ENCODE measurements at places on chromosomes 5 and 9.

DNA sequence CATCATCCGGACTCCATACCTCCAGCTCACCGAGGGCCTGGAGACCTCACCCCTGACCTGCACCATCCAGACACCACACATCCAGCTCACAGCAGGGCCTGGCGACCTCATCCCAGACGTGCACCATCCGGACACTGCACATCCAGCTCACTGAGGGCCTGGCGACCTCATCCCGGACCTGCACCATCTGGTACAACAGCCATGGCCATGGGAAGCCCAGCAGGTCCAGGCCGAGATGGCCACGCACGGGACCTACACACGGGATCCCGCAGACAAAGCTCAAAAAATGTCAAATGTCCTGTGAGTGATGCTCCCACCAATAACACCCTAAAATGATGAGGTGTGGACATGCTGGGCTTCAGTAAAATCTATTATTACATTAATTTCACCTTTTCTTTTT is 9.7 kb downstream of the TERT start:
- no peak for DNase-seq

GRCh38 chr5:126965487-126965886 is 64.9 kb downstream of the MARCHF3 start:
- no peak for DNase-seq

- no peak for DNase-seq
Observed at GRCh38 chr9:7974335-7974960, 174.9 kb upstream of the DMAC1 start.

DNA sequence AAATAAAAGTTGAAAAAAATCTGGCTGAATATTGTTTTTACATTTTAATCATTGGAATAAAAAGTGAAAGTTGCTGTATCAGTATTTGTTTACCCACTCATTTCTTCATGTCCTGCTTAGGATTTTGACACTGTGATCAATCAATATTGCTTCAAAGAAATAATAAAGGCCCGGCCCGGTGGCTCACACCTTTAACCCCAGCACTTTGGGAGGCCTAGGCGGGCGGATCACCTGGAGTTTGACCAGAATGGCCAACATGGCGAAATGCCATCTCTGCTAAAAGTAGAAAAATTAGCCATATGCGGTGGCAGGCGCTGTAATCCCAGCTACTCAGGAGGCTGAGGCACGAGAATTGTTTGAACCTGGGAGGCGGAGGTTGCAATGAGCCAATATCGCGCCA is 93.7 kb upstream of the CTNND2 start:
- no peak for DNase-seq

GRCh38 chr9:88531920-88532698 is 2.9 kb upstream of the NXNL2 start:
- no peak for DNase-seq

GRCh38 chr9:1120500-1121165 is 70.5 kb downstream of the DMRT2 start:
- no peak for DNase-seq

GRCh38 chr5:178504340-178504960 is 85.7 kb downstream of the COL23A1 start:
- DNase-seq, result no peak

DNA sequence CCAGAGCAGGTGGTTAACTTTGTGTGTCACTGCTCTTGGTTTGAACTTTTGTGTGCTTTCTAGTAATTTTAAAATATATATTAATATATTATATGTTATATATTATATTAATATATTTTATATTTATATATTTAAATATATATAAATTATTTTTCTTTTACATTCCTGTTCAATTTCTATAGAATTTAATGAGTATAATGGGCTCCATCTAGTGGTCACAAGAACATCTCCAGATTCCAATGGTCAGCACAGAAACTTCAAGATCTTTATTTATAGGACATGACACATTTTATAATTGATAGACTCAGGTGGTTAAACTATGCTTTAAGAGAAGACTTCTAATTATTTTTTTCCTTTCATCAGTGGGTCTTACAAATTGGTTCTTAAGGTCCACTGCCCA is 39.1 kb downstream of the COL23A1 start:
- DNase-seq, result no peak

GRCh38 chr9:127273326-127273725 is 8.8 kb downstream of the GARNL3 start:
- no peak for DNase-seq

DNA sequence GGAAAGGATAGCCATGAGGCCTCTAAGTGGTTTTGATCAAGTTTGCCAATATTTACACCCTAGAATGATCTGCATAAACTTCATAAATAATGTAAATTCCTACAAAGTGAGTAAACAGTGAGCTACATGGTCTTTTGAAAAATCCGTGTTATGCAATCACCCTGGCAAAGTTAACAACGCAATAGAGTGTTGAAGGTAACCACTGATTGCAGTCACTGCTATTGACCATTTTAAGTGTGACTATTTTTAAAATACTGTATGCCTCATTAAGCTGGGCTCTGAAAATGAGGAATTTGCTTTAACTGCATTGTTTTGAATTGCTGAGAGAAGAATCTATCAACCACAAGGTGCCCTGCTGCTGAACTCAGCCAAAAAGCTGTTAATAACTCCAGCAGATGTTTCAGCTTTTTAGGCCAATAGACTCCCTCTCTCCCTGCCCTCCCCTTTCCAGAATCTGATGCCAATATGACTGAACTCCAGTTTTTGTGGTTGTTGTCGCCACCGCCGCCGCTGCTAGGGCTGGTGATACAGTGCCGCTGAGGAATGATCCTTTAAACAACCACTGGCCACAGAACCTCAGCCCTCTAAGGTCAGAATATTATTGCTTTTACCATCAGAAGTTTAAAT is 35.3 kb upstream of the SMARCA2 start:
- no peak for DNase-seq

GRCh38 chr5:143008809-143009521 is 238.8 kb downstream of the ARHGAP26 start:
- DNase-seq, result peak; percentile 47

- DNase-seq, result no peak
Observed at GRCh38 chr5:113510836-113511451, 2.5 kb upstream of the YTHDC2 start.

- no peak for DNase-seq
Observed at GRCh38 chr9:73412874-73413273, 261.2 kb downstream of the ANXA1 start.

DNA sequence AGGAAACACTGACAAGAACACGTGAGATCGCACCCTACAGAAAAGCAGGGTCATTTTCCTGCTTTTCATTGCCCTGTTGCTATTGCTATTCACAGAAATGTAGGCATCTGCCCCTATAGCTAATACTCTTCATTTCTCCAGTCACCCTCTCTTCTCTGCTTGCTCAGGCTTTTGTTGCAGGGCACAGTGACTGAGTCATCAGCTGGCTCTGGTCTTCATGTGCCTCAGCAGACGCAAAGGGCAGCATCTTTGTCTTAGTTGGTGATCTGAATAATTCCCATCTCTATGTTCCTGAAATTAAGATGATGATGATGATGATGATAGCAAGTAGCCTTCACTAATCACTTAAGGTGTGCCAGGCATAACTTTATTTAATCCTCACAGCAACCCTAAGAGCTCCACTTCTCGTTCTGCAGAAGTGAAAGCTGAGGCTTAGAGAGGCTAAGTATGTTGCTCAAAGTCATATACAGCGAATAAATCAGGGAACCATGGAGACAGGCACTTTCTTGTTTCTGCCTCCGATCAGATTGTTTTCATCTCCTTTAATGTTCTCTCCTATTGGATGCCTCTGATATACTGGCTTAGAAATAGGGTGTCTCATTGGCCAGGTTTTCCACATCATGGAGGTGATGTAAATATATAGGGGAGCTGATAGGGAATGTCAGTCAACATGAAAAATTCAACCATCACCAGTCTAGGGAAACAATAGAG is 133.0 kb upstream of the STK32A start:
- DNase-seq, result no peak

- no peak for DNase-seq
Observed at GRCh38 chr9:35915681-35916294, 6.5 kb downstream of the SPAAR start.

GRCh38 chr9:131361202-131361833 is 32.6 kb upstream of the PRRC2B start:
- peak; percentile 18 for DNase-seq

GRCh38 chr5:104184264-104184663 is 621.7 kb upstream of the NUDT12 start:
- no peak for DNase-seq

DNA sequence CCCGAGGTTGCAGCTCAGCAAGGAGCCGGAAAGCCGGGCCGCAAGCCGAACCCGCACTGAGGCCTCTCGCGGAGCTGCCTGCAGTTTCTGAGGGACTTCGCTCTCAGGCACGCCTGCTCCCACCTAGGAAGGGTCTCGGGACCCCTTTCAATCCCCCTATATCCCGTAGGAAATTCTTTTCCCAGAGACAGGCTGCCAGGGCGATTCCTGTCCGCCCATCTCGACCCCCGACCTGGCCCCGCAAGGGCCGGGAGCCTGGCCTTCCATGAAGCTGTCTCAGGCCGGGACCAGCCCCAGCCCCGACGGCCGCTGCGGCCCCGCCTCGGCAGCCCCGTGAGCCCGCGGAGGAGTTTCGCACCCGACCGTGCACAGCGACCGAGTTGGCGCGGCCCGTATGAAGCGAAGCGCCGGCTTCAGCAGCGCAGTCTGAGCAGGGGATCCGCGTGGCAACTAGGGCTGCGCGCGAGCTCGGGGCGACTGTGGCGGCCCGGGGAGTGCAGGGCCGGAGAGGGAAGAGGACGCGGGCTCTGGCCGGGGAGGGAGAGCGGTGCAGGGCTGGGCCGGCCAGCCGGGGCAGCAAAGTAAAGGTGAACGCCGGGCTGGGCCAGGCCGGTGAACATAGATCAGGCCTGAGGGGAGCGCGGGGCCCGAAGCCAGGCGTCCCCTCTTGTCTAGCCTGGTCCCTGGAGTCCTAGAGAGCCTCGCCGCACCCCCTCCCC is 977 bp upstream of the PRDM12 start:
- DNase-seq, result no peak

- DNase-seq, result no peak
Observed at GRCh38 chr9:124066783-124067577, 55.4 kb downstream of the LHX2 start.

- DNase-seq, result peak; percentile 26
Observed at GRCh38 chr5:150789943-150790611, 11.5 kb downstream of the SMIM3 start.

DNA sequence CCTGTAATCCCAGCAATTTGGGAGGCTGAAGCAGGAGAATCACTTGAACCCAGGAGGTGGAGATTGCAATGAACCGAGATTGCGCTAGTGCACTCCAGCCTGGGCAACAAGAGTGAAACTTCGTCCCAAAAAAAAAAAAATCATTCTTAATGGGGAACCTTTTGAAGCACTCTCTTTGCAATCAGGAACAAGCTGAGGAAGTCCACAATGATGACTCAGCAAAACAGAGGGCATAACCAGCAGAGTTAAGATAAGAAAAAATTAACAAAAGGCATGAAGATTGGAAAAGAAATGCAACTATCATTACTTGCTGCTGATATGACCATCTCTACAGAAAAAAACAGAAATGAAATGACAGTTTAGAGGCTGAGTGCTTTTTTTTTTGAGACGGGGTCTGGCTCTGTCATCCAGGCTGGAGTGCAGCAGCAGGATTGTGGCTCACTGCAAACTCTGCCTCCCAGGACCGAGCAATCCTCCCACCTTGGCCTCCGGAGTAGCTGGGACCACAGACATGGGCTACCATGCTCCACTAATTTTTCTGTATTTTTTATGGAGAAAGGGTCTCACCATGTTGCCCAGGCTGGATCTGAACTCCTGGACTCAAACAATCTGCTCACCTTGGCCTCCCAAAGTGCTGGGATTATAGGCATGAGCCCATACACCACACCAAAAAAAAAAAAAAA is 88.0 kb downstream of the FNBP1 start:
- DNase-seq, result no peak

GRCh38 chr5:115459855-115460341 is 84.7 kb downstream of the FEM1C start:
- DNase-seq, result no peak

DNA sequence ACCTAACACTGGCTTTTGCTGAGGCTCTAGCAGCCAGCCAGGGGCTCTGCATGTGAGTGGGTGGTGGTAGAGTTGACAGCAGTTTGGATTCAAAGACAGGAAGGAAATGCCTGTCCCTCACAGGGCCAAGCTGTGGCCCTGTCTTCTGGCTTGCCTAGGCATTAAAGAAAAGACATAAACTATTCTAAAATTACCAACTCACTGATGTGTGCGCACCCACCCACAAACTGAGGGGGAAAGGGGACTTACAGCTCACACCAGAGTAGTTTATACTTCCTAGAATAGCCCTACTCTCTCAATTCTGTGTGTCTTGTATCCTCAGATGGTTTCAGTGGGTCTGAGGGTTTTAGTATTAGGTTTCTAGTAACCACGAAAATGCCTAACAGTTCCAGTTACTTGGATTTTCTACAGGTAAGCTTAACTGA is 18.3 kb upstream of the IL13 start:
- DNase-seq, result no peak

- DNase-seq, result no peak
Observed at GRCh38 chr9:97363661-97364299, 48.1 kb upstream of the TDRD7 start.

DNA sequence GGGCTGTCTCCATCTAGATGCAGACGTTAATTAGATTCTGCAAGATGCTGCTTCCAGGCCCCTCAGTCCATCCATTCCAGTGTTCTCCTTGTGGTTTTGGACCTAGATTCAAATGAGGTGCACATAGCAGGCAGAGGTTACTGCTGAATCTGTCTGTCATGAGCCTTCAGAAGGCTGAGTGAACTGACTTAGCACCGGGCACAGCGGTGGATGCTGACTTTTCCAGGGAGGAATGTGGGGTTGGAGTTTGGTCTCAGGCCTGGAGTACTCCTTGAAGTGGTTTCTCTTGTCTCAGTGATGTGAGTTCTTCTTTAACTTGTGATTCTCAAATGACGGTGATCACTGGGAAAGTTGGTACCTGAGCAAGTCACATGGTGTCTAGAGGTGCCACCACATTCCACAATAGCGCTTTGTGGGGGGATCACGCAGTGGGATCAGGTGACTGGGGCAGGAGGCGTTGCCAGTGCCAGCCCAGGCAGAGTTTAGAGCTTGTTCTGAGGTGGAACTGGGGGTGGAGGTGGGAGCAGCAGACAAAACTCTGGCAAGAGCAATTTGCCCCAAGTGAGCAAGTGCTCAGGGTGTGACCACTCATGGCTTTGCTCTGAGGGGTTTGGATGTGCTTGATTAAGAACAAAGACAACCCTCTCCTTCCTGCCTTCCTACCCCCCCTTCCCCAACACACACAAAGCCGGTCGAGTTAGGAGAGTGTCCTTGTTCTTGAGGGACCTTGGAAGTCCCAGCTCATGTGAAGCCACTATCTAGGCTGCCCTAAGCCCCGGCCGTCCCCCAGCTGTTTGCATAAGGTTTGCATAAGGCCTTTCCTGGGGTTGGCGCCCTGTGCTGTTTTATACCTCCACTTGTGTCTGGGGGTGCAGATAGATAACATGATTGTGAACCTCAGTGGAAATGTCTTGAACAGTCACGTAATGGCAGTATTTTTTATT is 25.1 kb downstream of the JADE2 start:
- no peak for DNase-seq

DNA sequence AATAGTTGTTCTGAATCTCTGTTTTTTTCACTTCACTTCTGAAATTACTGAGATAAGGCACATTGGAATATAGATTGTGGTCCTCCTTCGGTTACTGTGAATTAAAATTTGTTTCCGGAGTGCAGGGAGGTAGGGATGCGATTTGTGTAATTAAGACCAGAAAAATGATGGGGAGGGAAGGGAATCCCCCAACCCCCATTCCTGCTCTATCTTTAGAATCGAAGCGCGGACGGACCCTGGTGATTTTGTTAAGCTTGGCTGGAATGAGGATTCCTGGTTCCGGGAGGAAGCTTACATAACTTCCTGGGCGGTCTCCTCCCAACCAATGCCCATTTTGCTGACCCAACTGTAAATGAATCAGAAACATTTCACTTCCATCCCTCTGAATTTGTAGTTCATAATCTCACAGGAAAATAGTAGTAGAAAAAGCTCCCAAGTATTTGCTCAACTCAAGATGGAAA is 220.1 kb upstream of the MSX2 start:
- DNase-seq, result no peak

Data from stimulated activated CD8-positive, alpha-beta memory T cell treated with anti-CD3 and anti-CD28 coated beads, Interleukin-4, amount 100 ng/mL, for 1 hour (primary cell).